Activated T-cell treated with anti-CD3 and anti-CD28 coated beads for 1 hour (primary cell): ENCODE measurements at places on chromosomes 6 and 20.

DNA sequence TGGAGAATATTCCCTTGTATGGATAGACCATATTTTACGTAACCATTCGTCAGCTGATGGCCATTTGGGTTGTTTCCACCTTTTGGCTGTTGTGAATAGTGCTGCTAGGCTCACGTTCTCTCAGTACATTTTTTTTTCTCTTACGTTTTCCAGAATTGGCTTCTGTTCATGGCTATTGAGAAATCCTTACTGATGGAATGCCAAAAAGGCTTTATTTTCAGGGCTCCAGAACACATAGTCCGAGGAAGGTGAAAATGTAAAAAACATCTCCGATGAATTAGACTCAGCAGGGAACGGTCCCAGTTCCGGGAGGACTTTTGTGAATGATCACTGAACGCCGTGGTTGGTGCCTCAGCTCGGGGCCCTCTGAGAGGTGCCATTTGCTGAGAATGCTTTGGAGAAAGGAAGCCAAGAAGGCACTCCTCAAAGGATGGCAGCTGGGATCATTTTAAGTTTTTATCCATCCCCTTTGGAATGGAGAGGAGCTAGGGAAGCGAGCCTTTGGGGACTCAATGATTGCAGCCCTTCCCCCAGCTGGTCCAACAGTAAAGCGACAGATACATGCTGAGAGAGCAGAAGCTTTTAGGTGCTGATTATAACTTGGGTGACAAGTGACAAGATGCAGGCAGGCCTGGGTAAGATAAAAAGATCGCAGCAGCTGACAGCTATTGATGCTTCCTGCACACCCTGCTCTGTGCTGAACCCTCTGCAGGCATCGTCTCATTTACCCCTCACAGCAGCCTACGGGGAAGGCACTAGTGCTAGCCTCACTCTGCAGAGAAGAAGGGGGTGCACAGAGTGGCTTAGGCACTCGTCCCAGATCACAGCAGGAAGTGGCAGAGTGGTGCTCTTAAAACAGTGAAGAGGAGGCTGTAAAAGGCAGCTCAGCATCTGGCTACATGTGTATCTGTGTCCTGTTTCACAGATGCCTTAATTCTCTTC lies 133.4 kb upstream of the KCNG1 start:
- no peak for DNase-seq

- DNase-seq = no peak
Measured at GRCh38 chr20:10501402-10501801, 66.3 kb downstream of the SLX4IP start.

- DNase-seq = no peak
Measured at GRCh38 chr6:22906091-22906549, 336.8 kb downstream of the HDGFL1 start.

DNA sequence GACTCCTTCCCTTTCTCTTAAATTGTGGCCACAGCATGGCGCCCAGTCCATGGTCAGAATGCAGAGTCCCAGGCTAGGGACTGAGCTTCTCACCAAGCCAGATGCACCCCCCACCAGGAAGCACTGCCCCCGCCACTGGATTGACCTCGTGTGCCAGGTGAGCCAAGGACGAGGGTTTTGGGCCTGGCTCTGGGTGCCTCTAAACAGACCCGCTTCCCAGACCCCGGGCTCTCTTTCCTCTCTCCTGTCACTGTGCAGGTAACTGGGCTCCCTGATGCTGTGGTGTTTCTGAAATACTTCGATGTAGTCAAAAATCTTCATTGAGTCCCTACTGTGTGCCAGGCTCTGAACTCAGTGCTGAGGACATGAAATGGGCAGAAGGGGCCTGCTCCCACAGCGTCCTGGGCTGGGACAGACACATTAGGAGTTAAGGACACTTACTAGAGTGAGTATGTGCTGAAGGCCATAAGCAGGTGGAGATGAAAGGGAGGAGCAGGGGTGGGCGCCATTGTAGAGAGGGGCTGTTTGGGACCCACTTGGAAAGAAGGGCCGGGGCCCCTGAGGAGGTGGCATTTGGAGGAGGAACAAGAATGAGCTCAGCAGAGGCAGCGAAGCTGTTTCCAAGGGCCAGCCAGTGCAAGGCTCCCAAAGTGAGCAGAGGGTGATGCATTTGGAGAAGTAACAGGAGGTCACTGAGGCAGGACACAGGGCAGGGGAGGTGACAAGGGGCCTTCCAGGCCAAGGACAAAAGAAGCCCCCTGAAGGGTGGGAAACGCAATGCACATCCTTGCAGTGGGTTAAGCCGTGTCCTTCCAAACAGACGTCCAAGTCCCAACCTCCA lies 217.1 kb downstream of the ANKRD60 start:
- DNase-seq = no peak

DNA sequence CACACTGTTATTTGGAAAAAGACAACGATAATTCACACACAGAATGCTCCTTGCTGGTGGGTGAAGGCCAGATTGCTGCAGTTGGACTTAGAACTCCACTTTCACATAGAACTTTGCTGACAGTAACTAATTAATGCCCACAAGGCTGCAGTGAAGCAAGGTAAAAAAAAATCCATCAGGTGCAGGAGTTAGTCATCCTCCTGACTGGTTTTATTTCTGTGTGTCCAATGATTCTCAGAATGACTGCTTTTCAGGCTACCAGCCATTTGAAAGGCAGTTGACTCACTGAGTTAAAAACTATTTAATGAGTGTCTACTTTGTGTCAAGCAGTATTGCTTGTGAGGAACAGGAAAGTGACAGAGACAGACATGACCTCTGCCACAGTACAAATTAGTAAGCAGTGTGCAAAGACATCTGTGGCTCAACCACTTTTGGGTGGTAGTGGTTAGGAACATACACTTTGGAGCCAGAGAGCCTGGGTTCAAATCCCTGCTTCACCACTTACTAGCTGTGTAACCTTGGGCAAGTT lies 41.9 kb downstream of the ELOVL5 start:
- DNase-seq = no peak

- DNase-seq = peak; percentile 31
Measured at GRCh38 chr20:53578492-53579222, 15.0 kb downstream of the ZNF217 start.

- DNase-seq = no peak
Measured at GRCh38 chr6:15906420-15907016, 222.4 kb upstream of the MYLIP start.

GRCh38 chr6:158206740-158207421 lies 38.7 kb downstream of the GTF2H5 start:
- DNase-seq = no peak

DNA sequence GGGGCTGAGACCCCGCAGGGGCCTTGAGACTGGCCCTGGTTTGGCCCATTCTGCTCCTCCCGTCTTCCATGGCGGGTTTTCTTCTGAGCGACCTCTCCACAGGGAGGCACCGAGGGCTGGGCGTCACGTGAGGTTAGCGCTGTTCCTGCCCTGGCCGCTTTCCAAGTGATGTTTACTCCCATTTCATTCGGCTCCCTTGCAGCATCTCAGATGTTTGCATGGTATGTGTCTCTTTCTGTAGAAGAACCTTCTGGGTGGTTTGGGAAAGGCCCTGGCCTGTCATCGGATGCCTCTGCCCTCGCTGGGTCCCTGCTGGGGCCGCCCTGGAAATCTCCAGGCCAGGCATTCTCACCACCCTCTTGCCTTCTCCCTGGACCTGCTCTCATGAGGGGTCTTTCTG lies 17.3 kb downstream of the RAMACL start:
- no peak for DNase-seq

- no peak for DNase-seq
Measured at GRCh38 chr6:35298625-35299140, 1.1 kb downstream of the DEF6 start.

DNA sequence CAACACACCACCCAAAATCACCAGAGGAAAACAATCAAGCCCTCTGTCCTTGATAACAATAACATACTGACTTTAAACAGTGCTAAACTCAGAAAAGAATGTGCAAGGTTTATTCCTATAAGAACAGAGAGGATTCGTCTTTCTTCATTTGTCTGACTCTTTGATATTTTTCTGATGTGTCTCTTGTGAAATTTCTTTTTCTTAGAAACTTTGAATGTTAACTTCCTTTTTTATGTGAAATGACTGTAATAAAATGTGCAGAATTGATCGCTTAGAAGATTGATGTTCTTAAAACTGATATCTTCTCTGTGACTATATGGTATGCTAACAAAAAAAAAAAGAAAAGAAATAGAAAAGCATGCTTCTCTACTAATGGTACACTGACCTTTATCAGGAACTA lies 947.4 kb upstream of the CITED2 start:
- DNase-seq = no peak

DNA sequence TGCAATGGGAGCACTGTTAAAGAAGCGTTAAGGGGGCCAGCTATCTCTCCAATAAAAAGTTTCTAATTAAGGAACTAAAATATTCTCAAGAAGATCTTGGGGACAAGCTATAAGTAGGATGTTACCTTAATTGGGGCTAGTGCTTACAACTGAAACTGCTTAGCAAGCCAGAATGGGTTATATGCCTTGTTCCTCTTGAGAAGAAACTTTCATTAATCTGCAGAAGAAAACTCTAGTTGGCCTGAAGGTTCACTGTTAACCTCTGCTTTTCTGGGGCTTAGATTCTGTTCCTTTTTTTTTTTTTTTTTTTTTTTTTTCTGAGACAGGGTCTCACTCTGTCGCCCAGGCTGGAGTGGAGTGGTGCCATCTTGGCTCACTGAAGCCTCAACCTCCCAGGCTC lies 82.2 kb downstream of the BACH2 start:
- no peak for DNase-seq

- no peak for DNase-seq
Measured at GRCh38 chr6:15355683-15356099, 109.8 kb downstream of the JARID2 start.

DNA sequence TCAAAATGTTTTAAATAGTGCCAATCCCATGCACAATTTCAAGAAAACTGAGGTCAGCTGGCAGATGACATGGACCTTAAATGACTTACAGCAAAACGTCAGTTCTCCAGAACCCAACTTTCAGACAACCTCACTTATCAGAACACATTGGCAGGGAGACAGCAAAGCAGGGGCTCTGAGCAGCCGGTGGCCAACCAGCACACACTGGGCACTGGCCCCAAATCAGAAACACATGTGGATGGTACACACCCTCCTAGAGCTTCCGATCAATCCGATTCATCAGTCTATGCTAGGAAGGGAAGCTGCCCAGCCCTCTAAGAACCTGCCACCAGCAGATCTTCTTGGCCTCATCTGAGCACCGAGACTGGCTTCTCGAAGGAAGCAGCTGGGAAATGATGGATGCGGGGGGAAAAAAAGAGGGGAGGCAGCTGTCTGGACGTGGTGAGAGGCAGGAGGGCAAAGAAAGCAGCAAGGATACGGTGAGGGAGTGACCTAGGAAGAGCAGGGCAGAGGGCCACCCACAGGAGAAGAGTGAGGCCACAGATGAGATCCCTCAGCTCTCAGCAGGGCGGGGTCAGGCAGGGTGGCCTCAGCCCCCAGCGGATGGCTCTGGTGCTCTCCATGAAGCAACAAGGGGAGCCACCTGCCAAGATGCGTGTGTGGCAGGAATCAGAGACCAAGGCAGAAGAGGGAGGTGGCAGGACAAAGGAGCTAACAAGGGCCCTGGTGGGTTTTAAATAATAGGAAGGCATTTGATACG lies 32.9 kb downstream of the TAF4 start:
- no peak for DNase-seq

DNA sequence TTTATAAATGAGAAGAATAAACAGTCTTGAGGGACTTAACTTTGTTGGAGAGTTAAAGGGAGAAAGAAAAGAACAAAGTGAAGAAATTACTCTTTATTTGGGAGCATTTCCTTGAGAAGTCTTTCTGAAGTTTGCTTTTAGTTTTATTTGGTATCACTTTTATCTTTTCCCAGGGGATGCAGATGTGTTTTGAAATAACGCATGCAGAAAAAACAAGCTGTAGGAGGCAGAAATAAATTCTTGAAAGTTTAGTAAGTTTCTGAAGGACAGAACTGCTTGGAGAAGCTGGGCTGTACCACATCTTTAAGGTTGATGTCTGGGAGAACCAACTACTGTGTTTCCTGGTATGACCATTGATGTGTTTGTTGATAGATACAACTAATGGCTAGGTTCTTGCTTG lies 75.0 kb downstream of the PLCB4 start:
- DNase-seq = no peak

DNA sequence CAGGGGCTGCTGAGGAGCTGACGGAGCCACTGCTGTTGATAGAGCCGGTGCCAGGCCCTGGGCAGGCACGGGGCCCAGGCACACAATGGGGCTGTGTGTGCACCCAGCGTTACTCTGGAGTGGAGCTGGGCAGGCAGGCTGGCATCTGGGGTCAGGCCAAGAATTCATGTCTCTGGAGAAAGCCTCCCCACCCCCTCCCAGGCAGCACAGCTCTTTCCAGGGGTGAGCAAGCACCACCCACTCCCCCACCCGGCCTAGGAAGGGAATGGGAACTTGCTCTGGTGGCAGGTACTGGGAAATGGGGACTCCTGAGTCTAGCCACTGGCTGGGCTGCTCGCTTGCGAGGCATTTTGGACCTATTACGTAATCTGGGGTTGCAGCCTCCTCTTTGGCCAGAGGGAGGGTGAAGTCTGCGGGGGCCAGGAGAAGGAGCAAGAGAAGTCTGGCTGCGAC lies 22.7 kb downstream of the TFEB start:
- no peak for DNase-seq

- no peak for DNase-seq
Measured at GRCh38 chr6:51153109-51153508, 334.4 kb downstream of the TFAP2B start.

GRCh38 chr6:27785294-27785693 lies 126.9 kb downstream of the OR2B2 start:
- DNase-seq = no peak

GRCh38 chr6:116779573-116780164 lies 14.2 kb upstream of the FAM162B start:
- no peak for DNase-seq

GRCh38 chr6:41719436-41720261 lies 15.8 kb downstream of the TFEB start:
- no peak for DNase-seq
